Bone marrow (tissue), 2 donors: ENCODE measurements at places on chromosomes 4 and X.

- DNase-seq, result no peak
Measured at GRCh38 chr4:128512767-128513322, 225.2 kb upstream of the PGRMC2 start.

- DNase-seq, result no peak
Measured at GRCh38 chr4:174880001-174880400, 38.2 kb upstream of the ADAM29 start.

DNA sequence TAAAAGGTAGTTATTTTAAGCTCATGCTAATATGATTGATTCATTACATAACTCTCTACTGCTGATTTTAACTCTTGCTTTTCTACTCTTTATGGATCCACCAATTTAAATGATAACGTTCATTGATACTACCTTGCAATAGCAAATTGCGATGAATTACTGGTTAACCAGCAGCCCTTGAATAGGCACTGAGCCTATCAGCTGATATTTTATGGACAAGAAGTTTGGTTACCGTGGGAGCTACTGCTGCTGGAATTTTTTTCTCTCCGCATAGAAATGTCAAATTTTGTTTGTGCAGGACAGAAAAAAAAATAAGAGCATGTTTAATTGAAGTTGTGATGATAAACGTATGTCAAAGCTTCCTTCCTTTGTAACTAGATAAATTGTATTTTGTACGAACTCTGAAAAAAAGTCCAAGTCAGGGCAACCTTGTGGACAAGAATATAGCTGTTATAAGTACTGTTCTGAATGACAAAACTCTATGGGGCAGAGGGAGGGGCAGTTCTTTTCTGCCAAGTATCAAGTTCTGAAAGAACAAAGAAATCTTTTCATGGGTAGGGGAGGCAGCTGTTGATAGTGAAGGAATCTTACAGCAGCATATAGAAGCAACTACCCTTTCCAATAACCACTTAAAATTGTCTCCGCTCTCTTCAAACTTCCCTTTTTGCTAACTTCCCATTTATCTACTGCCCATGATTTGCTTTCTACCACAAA, 434.9 kb upstream of the PABPC4L start:
- no peak for DNase-seq

GRCh38 chrX:100674705-100675104, 30.7 kb downstream of the SRPX2 start:
- no peak for DNase-seq

GRCh38 chrX:8879750-8880149, 78.6 kb upstream of the FAM9A start:
- DNase-seq, result no peak

GRCh38 chrX:13759152-13759718, 24.7 kb downstream of the OFD1 start:
- no peak for DNase-seq

DNA sequence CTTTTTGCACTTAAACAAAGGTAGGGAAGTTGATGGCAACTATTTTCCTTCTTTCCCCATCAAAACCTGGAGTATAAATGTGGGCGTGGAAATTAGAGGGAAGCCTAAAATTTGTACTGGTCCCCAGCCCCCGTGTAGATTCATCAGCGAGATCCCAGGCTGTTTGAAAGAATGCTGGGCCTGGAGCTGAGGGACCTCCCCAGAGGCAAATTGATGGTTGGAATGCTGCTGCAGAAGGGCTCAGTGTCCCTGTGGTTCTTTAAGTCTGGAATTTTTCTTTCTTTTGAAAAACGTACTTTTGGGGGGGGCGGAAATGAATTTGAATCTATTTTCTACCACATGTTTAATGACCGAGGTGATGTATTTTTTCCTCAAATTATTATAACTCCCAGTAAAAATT, 197.2 kb downstream of the CBR4 start:
- DNase-seq, result no peak

GRCh38 chr4:84495794-84496261, 3.3 kb downstream of the NKX6-1 start:
- no peak for DNase-seq

DNA sequence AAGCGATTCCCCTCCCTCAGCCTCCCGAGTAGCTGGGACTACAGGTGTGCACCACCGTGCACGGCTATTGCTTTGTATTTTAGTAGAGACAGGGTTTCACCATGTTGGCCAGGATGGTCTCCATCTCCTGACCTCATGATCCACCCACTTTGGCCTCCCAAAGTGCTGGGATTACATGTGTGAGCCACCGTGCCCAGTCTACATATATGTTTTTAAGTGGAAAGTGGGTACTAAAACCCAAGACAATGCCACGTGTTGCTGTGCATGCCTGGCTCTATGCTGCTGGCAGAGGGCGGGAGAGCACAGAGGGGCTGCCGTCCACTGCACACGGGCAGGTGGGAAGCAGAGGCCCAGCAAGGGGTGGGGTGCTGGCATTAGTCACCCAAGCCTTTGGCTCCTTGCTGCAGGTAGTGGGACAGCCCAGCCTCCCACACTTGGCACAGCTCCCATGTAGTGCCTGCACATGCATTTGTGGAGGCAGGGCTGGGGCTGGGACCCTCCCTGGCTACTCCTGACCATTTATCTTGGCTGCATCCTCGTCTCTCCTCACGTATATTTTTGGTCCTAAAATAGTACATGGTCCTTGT, 3.5 kb downstream of the EMD start:
- no peak for DNase-seq

DNA sequence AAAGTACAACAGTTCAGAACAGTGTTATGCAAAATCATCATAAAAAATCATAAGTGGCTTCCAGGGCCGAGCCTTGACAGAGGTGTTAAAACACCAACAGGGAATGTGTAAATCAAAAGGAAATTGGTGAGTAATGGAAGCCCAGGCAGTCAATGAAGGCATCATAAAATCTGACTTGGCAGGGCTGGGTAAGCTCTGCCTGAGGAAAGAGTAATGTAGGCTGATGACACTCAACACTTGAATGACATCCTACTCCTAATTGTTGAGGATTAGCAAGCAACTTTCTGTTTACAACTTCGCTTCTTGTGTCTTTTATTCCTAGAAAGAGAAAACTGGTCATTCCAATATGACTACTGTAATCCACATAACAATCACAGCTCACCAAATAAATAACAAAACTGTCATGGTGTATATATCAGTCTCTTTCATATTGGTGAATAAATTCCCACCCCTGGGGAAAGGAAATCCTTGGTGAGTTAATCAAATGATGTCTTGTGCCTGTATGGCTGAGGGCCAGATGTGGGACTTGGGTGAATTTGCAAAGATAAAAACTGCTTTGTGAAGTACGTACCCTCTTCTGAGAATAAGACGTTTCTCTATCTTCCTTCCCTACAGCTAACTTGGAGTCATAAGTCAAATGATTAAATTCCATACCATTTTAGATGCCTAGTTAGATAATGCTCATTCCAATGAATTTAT, 196.8 kb downstream of the DCHS2 start:
- DNase-seq, result no peak

- DNase-seq, result no peak
Measured at GRCh38 chr4:183758758-183759447, 99.8 kb downstream of the TRAPPC11 start.

DNA sequence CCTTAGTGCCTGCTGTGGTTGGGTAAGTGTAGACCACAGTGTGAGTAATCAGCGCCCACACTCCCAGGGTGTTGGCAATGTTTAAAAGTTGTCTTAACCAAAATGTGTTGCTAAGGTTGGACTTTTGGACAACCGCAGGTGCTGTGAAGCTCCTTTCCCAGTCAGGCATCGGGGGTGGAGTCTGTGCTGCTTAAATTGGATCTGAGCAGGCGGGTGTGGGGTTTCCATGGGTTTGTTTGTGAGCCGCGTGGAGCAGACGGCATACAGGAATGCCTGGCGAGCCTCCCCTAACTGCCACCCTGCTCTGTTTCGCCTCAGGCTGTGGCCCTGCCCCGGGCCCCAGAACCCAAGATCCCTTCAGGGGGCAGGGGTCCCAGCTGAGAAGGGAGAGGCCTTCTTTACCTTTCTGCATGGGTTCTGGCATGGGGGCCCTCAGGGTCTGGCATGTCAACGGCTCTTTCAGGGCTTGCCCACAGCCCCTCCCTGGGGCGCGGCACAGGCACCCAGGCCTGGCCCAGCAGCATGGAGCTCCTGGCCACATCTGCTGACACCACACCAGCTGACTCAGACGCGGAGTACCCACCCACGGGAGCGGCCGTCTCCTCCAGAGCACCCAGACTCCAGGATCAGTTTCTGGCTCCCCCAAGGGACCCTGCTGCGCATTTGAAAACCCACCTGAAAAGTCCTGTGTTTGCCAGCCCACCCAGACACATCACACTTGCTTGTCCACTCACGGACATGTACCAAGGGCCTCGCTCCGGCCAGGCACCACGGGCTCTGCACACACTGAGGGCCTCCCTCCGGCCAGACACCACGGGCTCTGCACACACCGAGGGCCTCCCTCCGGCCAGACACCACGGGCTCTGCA, 5.1 kb upstream of the SPON2 start:
- DNase-seq, result no peak

- DNase-seq, result no peak
Measured at GRCh38 chrX:41468647-41469323, 21.6 kb downstream of the NYX start.

DNA sequence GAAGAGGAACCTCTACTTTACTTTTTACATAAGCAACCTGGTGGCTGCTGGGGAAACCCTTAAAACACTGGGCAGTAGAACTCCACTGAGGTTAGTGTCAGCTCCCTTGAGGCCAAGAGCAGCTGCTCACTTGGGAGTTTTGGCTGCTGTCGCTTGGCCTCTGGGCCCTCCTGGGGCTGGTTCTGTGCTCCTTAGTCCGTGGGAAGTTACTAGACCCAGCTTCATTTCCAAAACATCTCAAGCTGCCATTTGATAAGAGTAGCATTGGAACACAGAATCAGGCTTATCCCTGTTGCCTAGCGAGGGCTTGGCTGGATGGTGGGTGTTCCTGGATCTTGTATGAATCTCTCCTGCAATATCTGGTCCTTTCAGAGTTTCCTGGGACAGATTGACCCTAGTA, 26.1 kb downstream of the RNF4 start:
- no peak for DNase-seq

- DNase-seq, result no peak
Measured at GRCh38 chrX:20620306-20620705, 353.6 kb upstream of the RPS6KA3 start.

DNA sequence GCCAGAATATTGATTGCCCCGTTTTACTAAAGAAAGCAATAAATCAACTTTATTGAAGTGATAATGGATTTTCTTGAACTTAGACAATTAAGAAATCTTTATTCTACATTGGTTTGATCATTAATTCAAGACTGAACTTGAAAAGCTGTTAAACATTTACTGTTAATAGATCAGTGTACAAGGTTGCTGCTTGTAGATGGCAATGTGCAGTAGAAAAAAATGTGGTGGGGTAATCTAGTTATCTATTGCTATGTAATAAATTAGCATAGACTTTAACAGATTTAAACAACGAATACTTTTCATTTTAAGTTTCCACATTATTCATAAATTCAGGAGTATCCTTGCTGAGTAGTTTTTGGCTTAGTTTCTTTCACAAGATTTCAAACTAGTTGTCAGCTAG, 612.5 kb downstream of the ACTRT1 start:
- DNase-seq, result no peak

GRCh38 chrX:109696146-109696740, 36.8 kb downstream of the ACSL4 start:
- no peak for DNase-seq
